ENCODE measurements at places on chromosomes 7 and 10.

DNA sequence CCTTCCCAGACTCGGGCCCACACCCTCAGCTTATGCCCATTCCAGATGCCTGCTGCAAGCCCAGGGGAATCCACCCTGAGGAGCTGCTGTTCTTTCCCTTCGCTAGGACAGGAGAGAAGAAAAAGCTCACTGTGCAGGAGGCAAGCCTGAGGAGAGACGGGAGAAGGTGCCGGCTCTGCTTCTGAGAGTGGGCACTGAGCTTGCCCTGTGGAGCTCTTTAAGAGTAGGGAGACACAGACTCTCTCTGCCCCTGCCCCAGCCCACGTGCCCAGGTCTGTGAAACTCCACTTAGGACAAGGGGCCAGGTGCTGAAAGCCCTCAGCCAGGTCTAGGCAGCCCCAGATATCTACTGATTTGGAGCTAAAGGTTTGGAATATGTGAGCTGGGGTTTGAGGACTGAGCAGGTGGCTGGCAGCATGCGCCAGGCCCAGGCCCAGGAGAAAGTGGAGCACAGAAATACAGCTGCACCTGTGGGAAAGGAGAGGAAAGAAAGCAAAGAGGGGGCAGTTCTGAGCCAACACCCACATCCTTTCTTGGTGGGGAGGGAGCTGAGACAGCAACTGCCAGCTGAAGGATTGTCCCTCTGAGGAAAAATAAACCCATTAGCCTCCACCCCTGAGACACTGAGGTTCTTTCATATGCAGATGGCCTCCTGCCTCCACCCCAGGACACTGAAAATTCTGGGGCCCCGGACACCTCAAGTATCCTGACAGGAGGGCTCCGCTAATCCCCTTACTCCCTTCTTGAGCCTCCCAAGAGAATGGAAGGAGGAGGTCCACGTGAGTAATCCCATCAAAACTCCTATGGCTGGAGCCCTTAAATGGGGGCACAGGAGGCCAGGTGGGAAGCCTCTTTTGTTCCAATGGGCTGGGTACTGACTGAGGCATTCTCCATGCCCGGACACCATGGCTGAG lies 7.3 kb downstream of the POLL start:
- no peaks in the 10 kb centered on the region for H3K27me3 ChIP-seq
- H3K36me3 ChIP-seq: peaks cover 4% of the 10 kb centered on the region
- H3K4me3 ChIP-seq: no peak overlapping the region

DNA sequence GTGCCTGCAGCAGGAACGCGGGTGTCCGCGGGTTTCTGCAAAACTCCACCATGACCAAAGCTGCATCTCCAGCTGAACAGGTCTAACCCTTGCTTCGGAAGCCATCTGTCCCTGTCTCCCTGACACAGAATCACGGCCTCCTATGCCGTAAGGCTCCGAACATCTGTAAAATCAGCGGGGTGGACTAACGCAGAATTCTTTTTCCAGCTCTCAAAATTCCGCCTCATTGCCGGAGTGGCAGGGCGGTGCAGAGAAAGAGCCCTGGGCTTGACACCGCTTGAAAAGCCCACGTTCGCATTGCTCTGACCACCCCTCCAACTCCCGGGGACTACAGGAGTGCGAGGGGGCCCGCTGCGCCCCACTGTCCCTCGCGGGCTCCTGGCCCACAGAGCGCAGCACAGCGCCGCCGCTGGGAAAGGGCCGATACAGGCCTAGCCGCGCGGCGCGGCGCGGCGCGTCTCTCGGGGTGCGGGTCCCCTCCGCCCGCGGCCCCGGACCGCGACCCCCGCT lies 409 bp downstream of the DNMBP start:
- H3K27ac ChIP-seq: peak overlapping the region; percentile 84
- no peaks in the 10 kb centered on the region for H3K27me3 ChIP-seq
- peaks cover 56% of the 10 kb centered on the region for H3K4me1 ChIP-seq
- DNase-seq: no peak
- H3K4me3 ChIP-seq: peak overlapping the region; percentile 85

DNA sequence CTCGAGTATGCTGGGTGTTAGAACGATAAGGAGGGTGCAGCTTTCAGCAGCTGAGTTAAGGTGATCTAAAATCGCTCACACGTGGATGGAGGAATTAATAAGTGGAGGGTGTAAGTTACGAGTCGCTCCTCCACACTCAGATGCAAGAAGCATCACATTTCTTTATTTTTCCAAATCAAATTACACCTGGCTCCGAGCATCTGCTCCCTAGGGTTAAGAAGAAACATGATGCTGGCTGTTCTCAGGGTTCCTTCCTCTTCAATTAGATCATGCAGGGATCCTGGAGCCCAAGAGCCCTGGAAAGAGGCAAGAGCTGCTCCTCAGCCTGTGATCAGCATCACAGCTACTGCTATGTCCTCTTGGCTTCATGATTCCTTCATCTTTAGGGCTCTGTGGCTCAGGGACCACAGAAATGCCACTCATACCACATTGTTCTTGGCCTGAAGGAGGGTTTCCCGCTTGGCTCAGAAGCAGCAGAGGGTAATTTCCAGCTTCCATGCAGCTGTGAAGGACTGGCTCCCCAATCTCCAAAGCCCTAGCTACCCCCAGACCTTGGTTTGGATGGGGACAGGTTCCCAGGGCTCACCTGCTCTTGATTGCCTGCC lies 235.9 kb upstream of the ZNF32 start:
- no peak overlapping the region for H3K4me3 ChIP-seq
- no peak for DNase-seq
- no peak overlapping the region for H3K27ac ChIP-seq

- no peaks in the 10 kb centered on the region for H3K27me3 ChIP-seq
- H3K4me3 ChIP-seq: no peak overlapping the region
- H3K36me3 ChIP-seq: peaks cover 10% of the 10 kb centered on the region
- DNase-seq: no peak
Observed at GRCh38 chr7:120837599-120837998, 20.3 kb downstream of the TSPAN12 start.

DNA sequence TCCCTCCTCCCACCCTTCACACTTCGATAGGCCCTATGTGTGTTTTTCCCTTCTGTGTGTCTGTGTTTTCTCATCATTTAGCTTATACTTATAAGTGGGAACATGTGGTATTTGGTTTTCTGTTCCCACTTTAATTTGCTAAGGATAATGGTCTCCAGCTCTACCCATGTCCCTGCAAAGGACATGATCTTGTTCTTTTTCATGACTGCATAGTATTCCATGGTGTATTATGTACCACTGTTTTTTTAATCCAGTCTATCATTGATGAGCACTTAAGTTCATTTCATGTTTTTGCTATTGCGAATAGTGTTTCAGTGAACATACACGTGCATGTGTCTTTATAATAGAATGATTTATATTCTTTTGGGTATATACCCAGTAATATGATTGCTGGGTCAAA lies 46.3 kb upstream of the GNAT3 start:
- no peak overlapping the region for H3K4me3 ChIP-seq
- H3K36me3 ChIP-seq: peaks cover 19% of the 10 kb centered on the region
- no peak overlapping the region for H3K27ac ChIP-seq
- no peaks in the 10 kb centered on the region for H3K4me1 ChIP-seq
- no peaks in the 10 kb centered on the region for H3K27me3 ChIP-seq

GRCh38 chr10:73910401-73910763 lies 550 bp upstream of the PLAU start:
- peak overlapping the region; percentile 76 for H3K4me3 ChIP-seq
- H3K27me3 ChIP-seq: no peaks in the 10 kb centered on the region
- H3K36me3 ChIP-seq: peaks cover 22% of the 10 kb centered on the region
- H3K27ac ChIP-seq: peak overlapping the region; percentile 64

DNA sequence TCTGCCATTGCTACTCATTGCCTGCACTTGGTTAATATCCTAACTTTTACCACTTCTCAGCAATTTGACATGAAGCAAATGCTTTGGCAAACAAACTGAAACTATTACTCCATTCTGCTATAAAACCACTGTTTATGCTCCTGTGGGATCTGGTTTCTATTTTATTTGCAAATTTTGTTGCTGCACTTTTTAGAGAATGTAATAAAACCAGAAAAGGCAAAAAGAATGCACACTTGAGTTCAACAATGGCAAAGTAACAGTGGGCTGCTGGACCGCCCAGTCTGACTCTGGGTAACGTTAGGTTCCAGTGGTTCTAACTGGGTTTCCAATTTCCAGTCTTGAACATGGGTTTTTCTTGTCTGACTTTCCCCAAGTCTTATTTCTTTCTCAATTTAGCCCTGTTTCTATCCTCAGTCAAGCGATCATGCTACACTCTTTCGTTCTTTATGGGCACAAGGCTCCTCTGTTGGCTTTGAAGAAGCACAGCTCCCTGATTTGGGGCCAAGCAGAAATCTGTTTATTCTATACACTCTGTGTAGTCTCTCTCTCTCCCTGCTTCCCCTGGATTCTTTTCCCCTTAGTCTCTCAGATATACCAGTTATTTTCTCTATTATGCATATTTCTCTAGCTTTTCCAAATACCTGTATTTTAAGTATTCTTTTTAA lies 129.2 kb upstream of the FAM3C start:
- DNase-seq: no peak
- no peak overlapping the region for H3K4me3 ChIP-seq
- H3K36me3 ChIP-seq: no peaks in the 10 kb centered on the region

GRCh38 chr10:96285331-96285752 lies 14.0 kb upstream of the BLNK start:
- no peaks in the 10 kb centered on the region for H3K36me3 ChIP-seq
- no peak overlapping the region for H3K4me3 ChIP-seq

- H3K27me3 ChIP-seq: no peaks in the 10 kb centered on the region
- H3K27ac ChIP-seq: peak overlapping the region; percentile 33
- H3K4me1 ChIP-seq: peaks cover 28% of the 10 kb centered on the region
- no peaks in the 10 kb centered on the region for H3K36me3 ChIP-seq
- no peak for DNase-seq
Observed at GRCh38 chr10:61608255-61609033, 54.3 kb upstream of the CABCOCO1 start.

- H3K27me3 ChIP-seq: no peaks in the 10 kb centered on the region
- H3K4me1 ChIP-seq: no peaks in the 10 kb centered on the region
- no peak overlapping the region for H3K27ac ChIP-seq
- no peak for DNase-seq
- no peak overlapping the region for H3K4me3 ChIP-seq
Observed at GRCh38 chr10:38209332-38209731, 115.2 kb downstream of the ZNF37A start.

- peaks cover 7% of the 10 kb centered on the region for H3K27me3 ChIP-seq
- DNase-seq: no peak
- no peaks in the 10 kb centered on the region for H3K36me3 ChIP-seq
- H3K4me3 ChIP-seq: no peak overlapping the region
Observed at GRCh38 chr7:87506246-87507180, 31.0 kb upstream of the ABCB4 start.

GRCh38 chr7:27826357-27826756 lies 86.4 kb downstream of the TAX1BP1 start:
- H3K27ac ChIP-seq: no peak overlapping the region
- no peak for DNase-seq
- H3K4me1 ChIP-seq: no peaks in the 10 kb centered on the region
- H3K36me3 ChIP-seq: peaks cover 7% of the 10 kb centered on the region

DNA sequence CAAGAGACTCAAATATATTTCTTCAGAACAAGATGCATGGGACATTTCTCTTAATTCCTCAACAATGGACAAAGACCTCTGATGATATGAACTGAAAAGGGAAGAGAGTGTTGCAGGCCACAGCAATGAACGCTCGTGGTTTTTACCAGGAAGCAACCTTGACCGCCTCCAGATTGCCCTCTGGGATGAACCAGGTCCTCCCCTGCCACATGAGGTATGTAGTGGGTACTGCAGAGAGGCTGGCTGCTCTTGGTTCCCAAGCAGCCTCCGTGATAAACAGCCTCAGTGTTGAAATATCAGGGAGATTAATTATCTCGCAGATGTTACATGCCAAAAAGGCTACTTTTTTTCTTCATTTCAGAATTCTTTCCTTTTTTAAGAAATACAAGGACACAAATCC lies 338.8 kb downstream of the ELMO1 start:
- H3K4me3 ChIP-seq: no peak overlapping the region
- no peak for DNase-seq
- peaks cover 3% of the 10 kb centered on the region for H3K36me3 ChIP-seq
- no peak overlapping the region for H3K27ac ChIP-seq
- H3K4me1 ChIP-seq: peaks cover 20% of the 10 kb centered on the region

DNA sequence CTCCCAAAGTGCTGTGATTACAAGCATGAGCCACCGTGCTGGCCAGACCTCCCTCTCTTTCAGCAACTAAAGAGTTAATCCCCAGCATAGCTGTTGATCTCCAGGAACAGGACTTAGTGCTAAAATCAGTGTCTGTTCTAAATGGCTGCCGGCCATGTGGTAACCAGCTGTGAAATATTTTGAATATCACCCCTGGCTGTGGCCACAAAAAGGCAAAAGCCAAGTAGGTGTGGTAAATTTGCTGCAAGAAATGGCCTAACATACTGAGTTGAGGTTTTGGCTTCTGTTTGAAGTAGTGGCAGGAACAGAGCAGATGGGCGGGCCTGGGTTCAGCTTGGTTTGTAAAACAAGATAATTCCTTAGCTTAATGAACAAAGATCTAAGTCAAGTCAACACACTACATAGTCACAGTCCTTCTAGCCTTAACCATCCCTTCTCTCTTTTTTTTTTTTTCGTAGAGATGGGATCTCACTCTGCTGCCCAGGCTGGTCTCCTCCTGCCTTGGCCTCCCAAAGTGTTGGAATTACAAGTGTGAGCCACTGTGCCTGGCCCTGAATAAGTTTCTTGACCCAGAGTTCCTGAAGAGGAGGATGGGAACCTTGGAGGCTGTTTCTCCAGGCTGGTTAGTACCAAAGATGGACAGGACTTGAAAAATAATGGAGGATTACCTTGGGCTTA lies 22.7 kb upstream of the AGFG2 start:
- H3K4me1 ChIP-seq: peaks cover 19% of the 10 kb centered on the region
- H3K27me3 ChIP-seq: peaks cover 3% of the 10 kb centered on the region
- no peak overlapping the region for H3K4me3 ChIP-seq
- no peaks in the 10 kb centered on the region for H3K36me3 ChIP-seq
- H3K27ac ChIP-seq: no peak overlapping the region

- H3K4me1 ChIP-seq: no peaks in the 10 kb centered on the region
- H3K4me3 ChIP-seq: peak overlapping the region; percentile 6
- no peak overlapping the region for H3K27ac ChIP-seq
- DNase-seq: no peak
- no peaks in the 10 kb centered on the region for H3K36me3 ChIP-seq
- H3K27me3 ChIP-seq: peaks cover 3% of the 10 kb centered on the region
Observed at GRCh38 chr7:100493476-100494264, 9.9 kb downstream of the NYAP1 start.

DNA sequence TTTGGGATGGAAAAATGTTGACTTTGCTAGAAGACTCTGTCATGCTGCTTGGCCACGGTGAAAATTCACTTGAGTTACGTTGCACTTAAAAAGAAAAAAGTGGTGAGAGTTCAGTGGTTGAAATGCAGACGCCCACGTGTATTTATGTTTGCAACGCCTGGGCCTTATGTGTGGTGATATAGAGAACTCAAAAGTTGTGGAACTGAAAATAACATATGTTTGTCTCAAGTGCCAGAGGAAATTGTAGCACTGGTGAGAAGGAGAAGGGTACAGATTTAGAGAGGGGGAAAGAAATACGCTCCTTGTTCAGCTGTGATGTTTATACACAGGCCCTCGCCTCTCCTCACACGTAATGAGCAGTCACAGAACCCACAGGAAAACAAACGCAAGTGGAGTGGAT lies 73.6 kb downstream of the EMX2 start:
- DNase-seq: no peak
- no peak overlapping the region for H3K27ac ChIP-seq
- H3K4me1 ChIP-seq: no peaks in the 10 kb centered on the region
- H3K36me3 ChIP-seq: no peaks in the 10 kb centered on the region
- no peak overlapping the region for H3K4me3 ChIP-seq
